ENCODE measurements at places on chromosomes 6 and 20.

DNA sequence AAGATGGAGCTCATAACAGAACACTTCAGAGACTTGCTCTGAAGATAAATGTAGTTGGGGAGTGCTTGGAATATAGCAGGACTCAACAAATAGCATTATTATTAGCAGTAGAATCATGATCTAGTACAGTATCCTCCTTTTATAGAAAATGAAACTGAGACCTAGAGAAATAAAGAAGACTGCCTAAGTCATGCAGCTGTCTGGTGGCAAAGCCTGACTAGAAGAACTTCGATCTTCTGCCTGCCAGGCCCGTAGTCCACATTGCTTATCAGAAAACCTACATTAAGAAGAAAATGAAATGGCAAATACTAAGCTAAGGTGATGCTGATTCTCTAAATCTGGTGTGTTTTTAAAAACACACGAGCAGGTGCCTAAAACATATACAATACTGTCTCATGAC lies 46.4 kb upstream of the DST start:
- no peak for DNase-seq

DNA sequence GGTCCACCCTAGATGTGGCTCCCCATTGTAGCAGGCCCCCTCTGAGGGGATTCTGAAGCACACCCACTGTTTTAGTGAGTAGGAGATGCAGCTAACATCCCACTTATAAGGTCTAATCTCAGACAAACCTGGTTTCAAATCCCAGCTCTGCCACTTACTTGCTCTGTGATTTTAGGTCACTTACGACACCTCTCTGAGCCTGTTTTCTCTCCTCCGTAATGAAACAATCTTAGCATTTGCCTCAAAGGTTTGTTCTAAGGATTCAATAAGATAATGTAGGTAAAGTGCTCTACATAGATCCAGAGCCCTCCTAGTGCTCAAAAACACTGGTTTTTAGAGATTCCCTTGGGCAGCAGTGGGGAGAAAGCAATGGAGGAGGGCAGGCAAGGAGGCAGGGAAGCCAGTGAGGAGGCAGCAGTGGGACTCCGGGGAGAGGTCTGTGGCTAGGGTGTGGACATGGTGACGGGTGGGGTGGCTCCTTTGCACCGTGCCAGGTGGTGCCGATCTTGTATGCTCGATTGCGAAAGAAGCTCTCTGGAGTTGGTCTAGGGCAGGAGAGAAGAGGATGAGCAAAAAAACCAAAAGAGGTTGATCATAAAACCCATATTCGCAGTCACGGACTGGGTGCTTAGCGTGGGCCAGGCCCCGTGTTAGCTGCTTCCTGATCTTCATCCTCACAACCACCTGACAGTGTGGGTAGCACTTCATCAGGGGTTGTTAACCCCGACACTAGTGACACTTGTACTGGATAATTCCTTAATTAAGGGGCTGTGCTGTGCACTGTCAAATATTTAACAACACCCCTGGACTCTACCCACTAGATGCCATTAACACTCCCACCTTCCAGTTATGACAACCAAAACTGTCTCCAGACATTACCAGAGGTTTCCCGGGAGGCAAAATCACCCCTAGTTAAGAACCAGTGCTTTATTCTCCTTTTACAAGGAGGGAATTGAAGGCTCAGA lies 16.8 kb upstream of the PTGIS start:
- no peak for DNase-seq

GRCh38 chr20:48819089-48819488 lies 8.7 kb downstream of the PREX1 start:
- no peak for DNase-seq

GRCh38 chr6:159557031-159557430 lies 136.0 kb downstream of the SOD2 start:
- DNase-seq, result no peak

- DNase-seq, result no peak
Observed at GRCh38 chr6:114151064-114151690, 180.2 kb upstream of the HDAC2 start.

- DNase-seq, result no peak
Observed at GRCh38 chr6:56536536-56536935, 106.2 kb downstream of the DST start.

GRCh38 chr6:40036186-40036585 lies 101.9 kb upstream of the MOCS1 start:
- DNase-seq, result no peak

GRCh38 chr20:53926428-53927028 lies 143.9 kb downstream of the BCAS1 start:
- DNase-seq, result no peak

GRCh38 chr6:152380351-152380767 lies 256.8 kb downstream of the SYNE1 start:
- DNase-seq, result no peak

DNA sequence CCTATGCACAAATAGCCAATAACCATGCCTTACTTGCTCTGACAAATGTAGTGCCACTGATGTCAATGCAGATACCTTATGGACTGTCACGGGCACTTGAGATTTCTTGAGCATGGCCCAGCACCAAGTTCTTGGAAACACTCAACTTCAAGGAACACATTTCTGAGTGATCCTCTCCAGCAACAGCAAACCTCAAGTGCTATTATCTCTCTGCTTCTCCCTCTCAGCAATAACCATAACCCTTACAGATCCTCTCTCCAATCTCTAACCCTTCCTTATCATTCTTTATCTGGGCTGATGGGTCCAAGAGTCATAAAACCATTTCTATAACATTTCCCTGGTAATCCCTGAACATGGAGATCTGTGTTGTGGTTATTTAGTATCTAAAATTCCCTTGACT lies 266.9 kb upstream of the STXBP5 start:
- no peak for DNase-seq

DNA sequence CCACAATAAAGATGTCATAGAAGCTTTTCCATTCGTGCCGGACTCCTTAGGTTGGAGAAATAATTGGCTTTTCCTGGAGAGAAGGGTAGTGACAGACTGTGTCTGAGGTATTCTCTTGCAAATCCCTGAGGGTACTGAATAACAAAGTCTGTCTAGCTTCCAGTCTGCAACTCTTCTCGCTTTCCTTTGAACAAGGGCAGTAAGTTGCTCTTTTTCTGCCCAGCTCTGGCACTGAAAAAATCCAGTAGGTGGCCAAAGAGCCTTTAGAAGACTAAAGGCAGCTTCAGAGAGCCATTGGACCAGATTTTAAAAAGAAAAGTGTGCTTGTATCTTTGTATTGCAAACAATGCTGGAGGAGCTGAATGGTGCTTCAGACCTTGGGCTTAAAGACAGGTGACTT lies 20.7 kb upstream of the RREB1 start:
- no peak for DNase-seq

DNA sequence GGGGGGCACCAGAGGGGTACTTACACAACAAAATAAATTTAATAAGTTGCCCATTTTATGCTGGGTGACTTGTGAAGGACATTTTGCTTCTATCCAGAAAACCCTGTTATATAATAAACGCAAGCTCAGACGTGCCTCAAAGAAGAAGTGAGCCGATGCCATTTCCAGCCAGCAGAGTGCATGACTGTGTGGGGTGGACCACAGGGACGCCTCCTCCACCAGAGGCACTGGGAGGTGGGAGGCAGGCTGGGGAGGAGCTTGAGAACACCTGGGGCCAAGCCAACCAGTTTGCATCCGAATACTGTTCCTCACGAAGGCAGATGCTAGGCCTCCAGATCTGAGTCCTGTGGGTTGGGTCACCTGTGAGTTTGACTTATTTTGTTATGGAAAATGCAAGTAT lies 363.8 kb downstream of the RNGTT start:
- DNase-seq, result no peak

DNA sequence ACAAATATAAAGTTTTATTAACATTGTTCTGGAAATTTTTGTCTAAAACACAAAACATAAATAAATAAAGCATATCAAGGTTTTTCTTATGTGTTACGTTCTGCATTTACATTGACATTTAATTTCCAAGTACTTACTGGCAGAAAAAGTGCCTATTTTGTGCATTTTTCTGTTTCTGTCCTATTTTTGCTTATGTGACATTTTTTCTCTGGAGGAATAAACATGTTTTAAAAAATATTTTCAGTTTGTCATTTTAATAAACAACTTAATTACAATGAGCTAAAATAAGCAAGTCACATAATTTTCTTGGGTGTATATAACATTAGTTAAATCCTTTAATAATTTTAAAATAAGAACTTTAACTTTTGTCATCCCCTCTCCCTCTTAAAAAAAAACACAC lies 94.4 kb upstream of the HS3ST5 start:
- DNase-seq, result no peak

DNA sequence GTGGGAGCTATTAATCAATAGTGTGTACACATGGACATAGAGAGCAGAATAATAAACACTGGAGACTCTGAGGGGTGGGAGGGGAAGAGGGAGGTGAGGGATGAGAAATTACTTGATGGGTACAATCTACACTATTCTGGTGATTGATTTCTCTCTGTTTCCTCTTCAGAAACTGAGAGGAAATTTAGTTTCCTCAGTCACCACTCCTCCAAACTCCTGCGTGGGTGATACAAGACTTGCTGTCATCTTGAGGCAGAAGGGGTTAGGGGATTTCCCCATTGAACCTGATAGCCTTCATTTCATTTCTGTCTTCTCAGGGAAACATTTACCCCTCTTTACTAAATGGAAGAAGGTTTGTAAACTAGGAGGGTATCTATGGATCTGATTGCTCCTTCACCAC lies 84.3 kb upstream of the ESR1 start:
- DNase-seq, result no peak

- no peak for DNase-seq
Observed at GRCh38 chr6:47650553-47651432, 47.6 kb upstream of the ADGRF4 start.
